CD8-positive, alpha-beta T cell (primary cell): ENCODE measurements at places on chromosomes 1 and 21.

DNA sequence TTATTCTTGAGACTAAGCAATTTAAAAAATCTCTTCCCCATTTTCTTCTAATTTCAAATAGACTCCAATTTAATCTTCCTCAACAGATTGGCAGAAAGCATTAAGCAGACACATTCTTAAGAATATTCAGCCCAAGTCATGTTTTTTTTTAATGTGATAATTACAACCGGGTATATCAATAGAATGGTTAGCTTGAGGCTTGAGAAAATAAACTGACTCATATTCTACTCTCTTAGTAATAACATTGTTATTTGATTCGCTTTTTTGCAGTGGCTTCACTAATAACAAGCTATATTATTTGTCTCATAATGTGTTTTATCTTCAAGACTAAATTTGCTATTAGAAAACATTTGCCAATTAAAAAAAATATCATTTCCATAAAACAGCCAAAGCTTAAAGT lies 488.6 kb upstream of the RGS18 start:
- no peak for DNase-seq

- no peak for DNase-seq
Measured at GRCh38 chr1:114075105-114075504, 78.6 kb downstream of the SYT6 start.

DNA sequence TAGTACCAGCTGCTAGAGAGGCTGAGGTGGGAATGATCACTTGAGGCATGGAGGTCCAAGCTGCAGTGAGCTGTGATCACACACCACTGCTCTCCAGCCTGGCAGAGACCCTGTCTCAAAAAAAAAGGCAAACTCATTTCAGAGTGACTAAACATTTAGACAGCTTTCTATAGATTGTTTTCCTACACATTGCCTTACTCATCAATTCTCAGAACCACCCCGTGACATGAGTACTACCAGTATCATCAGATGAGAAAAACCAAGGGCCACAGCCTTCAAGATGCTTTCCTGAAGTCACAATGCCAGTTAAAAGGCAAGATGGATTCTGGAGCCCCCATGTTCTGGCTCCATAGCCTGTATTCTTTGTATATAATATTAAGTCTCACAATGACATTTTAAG lies 22.4 kb upstream of the SMPDL3B start:
- no peak for DNase-seq

- DNase-seq: no peak
Measured at GRCh38 chr1:13775459-13775858, 75.5 kb downstream of the PRDM2 start.

DNA sequence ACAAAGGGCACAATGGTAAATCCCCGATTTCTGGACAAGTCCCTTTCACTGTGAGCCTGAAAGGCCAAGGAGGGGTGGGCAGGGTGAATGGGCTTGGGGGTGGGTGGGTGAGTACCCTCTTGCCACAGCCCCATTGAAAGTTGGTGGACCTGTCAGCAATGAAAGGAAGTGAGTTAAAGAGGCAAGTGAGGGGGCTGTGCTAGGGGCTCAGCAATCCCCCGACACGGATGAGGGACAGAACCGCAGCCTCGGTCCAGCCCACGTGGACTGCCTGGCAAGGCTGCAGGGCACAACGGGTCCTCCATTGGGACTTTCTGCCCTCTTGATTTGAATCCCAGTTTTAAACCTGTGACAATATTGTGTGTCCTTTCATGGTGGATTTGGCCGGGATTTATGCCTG lies 255.3 kb downstream of the FOXD2 start:
- DNase-seq: no peak

- no peak for DNase-seq
Measured at GRCh38 chr21:40299451-40299850, 432.2 kb downstream of the PCP4 start.

- DNase-seq: no peak
Measured at GRCh38 chr21:36096398-36097290, 26.8 kb downstream of the CBR1 start.

DNA sequence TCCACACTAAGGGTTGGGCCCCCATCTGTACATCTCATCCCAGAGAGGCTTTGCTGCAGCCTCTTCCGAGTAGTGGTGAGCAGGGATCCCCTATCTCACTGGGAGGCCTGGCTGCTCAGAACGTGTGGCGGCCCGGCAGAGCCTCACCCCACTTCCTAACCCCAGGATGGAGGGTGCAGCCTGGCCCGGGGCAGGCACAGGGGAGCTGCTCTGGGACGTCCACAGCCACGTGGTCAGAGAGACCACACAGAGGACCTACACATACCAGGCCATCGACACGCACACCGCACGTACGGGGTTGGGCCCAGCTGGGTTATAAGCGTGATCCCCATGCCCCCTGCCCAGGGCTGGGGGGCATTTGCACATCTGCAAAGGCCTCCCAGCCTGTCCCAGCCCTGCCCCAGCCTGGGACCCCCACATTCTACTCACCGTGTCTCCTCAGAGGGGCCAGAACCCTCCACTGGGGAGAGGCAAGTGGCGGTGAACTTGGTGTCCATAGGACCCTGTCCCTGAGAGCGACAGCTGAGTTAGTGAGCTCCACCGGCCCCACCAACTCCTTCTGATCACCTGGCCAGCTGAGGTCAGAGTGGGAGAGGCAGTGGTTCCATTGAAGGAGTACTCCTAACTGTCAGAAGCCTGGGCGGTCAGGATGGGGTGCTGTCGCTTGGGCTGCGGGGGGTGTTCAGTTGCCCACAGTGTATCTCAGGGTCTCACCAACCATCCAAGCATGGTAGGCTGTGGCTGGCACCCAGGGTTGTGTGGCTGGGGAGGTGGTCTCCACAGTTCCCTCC lies 41.2 kb downstream of the TRIM11 start:
- DNase-seq: no peak

DNA sequence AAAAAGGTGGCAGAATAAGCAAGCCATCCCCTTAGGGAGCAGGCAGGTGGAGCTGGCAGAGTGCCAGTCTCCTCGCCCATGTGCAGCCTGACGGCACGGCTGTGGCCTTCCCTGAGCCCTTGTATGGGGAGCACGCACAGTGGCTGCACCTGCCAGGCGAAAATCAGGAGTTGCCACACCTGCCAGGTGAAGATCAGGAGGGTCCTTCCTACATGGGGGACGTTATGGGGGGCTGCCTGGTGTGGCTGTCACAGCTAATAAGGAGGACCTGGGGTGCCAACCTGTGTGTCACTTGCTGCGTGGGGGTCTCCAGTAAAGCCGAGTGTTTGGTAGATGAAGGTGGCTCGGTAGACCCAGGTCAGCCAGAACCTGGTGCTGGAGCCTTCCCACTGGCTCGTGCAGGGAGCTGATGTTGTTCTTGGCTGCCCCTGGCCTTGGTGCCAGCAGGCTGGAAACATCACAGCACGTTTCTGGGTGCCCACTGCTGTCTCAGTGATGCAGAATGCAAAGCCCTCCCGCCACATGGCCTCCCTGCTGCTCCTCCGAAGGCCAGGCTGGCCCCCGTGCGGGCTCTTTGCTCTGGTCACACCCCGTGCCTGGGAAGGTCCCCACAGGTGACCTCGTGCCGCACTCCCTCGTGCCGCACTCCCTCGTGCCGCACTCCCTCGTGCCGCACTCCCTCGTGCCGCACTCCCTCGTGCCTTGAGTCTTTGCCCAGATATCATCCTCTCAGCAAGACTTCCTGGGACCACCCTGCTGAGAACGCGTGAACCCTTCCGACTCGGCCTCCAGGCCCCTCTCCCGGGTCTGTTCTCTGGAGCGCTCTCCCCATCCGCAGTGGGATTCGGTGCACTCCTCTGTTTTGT lies 55.4 kb downstream of the SLC37A1 start:
- no peak for DNase-seq

GRCh38 chr1:147091801-147092200 lies 80.5 kb downstream of the PRKAB2 start:
- DNase-seq: no peak

DNA sequence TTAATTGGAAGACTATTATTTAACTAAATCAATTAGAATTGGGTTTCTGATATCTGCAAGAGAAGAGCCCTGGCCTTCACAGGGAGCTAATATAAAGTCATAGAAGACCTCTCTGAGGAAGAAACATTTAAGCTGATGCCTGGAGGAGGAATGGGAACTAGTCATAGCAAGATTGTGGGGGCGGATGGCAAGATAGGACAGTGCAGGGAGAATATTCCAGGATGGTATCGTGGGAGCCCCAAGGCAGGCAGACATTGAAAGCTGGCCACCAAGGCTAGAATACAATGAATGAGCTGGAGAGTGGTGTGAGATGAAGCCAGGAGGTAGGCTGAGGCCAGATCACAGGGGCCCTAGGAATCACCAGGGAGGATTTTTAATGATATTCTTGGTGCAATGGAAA lies 20.8 kb upstream of the MYSM1 start:
- no peak for DNase-seq

GRCh38 chr1:236545621-236546169 lies 21.9 kb downstream of the LGALS8 start:
- DNase-seq: peak; percentile 14

DNA sequence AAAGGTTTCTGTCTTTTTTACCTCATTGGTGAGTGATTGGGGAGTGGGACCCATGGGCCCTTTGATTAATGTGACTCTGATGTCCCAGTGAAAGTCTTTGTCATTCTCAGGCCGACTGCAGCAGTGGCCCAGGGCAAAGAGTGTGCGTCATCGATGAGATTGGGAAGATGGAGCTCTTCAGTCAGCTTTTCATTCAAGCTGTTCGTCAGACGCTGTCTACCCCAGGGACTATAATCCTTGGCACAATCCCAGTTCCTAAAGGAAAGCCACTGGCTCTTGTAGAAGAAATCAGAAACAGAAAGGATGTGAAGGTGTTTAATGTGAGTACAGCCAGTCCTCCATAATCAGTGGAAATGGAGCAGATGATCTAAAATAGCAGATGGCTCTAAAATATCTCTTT lies 19.4 kb downstream of the NTPCR start:
- DNase-seq: no peak

GRCh38 chr1:229023651-229024300 lies 247.1 kb upstream of the RAB4A start:
- no peak for DNase-seq

GRCh38 chr1:172254521-172255222 lies 165.8 kb upstream of the C1orf105 start:
- no peak for DNase-seq

- DNase-seq: no peak
Measured at GRCh38 chr1:31689379-31689778, 14.4 kb downstream of the COL16A1 start.

- DNase-seq: no peak
Measured at GRCh38 chr1:77632216-77632615, 50.2 kb downstream of the ZZZ3 start.

GRCh38 chr1:203300441-203301330 lies 4.6 kb upstream of the BTG2 start:
- no peak for DNase-seq

DNA sequence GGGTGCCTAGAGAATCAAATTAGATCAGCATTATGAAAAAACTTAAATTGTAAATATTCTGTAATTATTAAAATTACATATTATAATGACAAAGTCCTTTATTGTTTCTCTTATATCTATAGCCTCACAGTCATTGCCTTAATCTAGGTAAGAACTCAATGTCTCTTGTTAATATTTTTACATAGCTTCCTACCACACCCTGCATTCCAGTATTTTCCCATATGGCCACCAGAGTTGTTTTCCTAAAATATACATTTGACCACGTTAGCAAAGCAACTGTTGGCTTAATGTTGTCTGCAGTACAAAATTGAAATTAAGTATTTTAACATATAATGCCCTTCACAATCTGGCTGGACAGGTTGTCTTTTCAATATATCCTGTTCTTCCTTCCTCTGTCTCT lies 230.3 kb downstream of the DNAH14 start:
- no peak for DNase-seq

DNA sequence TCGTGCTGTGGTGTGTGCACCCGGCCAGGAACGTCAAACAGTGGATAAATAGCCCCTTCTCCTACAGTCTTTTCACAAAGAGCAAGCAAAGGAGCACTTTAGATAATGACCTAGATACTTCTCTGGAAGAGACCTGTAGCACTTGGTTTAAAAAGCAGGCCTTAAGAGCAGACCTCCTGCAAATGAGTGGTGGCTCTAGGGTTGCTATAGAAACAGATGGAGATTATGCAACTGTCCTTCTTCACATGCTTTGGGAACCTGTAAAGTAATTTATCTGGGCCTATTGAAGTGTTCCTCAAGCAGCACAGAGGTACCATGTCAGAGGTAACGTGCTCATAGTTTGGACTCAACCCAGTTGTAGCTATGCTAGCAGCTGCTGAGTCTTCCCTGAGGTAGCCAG lies 208.2 kb upstream of the KIAA0040 start:
- DNase-seq: no peak

GRCh38 chr21:37862536-37862935 lies 53.7 kb downstream of the KCNJ6 start:
- DNase-seq: peak; percentile 7

DNA sequence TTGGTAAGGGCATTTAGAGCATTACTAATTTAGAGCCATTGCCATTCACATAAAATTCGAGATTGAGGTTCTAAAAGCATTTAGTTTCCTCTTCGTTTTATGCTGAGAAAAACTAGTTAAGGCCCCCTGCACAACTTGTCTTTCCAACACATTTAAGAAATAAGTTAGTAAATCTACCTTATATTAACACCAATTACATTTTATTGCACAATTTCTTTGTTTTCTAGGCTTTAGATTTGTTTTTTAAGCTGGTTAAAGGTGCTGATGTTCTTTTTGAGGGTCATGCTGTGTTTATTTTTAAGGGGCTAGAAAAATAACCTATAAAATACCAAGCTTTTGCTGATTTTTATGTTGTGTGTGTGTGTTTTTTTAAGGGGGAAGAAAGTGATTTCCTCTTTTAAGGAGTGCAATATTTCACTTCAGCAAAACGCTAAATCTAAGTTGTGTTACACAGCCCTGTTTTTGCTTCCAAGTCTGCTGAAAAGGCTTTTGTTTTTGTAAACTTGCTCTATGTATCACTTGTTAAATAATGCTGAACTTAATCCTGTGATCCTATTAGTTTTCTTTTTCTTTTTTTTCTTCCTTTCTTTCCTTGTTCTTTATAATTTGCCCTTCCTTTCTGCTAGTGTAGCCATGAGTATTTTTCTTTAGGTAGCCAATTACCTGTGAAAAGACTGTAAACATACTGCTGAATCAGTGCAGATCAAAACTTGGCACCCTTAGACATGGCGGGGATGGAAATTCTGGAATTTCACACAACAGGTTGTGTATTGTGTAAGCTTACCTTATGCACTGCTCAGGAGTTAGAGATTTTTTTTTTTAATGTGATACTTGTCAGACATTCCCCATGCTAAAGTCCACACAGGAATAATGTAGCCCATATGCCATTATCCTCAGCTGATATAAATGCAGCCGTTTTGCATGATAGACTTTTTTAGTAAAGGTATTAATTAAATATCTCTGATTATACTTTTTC lies 1.5 kb downstream of the CEPT1 start:
- no peak for DNase-seq

- no peak for DNase-seq
Measured at GRCh38 chr1:240030236-240030635, 61.4 kb upstream of the FMN2 start.
